ENCODE measurements at places on chromosomes 7 and 10.

- peak; percentile 81 for DNase-seq
Measured at GRCh38 chr10:117272195-117273076, 31.5 kb downstream of the SLC18A2 start.

DNA sequence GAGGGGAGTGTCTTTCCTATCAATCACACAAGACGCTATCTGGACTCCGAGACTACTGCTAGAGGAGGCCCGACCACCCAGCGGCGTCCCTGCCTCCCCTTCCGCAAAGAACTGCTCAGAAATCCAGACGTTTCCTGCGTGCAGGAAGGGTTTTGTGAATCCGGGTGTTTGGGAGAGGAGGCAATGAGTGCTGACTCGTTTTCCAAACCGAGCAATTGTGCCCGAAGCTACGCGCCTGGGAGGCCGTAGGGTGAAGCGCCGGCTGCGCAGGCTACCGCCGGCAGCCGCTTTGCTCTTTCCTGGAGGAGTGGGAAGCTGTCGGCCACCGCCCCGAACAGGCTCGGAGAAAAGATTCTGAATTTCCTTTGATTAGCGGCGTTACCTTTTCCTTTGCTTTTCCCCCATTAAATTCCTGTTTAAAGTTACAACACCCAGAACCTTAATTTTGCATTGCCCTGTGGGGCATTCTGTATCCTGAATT, 5.3 kb downstream of the VAX1 start:
- no peak for DNase-seq

GRCh38 chr7:133795068-133795665, 332.0 kb upstream of the LRGUK start:
- DNase-seq: no peak

DNA sequence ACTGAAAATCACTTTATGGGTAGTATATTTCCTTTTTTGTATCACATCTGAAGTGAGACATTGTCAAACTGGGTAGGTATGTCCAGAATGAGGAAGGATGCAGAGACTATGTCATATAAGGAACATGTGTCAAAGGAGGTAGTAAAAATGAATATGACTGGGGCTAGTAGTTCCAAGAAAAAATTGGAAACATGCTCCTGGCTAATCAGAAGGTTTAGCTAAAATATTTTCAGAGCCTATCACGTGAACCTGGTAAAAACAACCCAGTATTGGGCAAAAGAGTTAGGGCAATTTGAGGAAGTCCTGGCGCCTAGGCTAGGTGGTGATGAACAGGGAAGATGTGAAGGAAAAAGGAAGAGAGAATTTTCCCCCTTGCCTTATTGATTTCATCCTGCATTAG, 26.4 kb downstream of the ENTPD1 start:
- peak; percentile 17 for DNase-seq

DNA sequence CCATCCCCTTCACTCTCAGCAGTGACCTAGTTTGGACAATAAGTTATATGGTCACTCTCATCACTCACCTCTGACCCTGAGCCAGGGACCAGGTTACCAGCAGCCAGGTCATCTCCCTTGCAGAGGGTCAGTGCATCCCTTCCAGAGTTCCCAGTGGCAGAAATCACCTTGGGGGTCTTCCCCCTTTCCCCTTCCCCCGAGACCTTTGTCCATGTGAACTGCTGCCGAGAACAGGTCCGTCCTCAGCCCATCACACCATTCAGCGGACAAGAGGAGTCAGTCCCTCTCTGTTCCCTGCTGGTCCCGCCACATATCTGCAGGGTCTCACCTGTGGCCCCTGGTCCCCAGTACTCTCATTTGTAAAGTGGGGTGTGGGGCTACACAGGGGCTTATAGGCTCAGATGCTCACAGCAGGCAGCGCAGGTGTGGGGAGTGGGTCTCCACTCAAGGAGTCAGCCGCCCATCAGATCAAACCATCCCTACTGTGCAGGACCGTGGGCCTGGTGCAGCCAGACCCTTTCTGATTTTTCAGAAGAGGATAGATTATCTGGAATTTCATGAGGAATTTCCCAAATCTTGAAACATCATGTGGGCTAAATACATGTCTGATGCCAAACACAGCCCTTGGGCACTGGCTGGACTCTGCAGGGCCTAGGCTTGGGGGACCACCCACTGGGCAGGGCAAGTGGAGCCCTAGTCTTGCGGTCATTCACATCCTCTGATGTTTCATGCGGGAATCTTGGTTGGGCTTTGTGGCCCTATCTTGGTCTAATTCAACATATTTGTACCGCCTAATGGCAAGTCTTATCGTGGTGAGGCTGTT, 6.5 kb downstream of the DEPP1 start:
- DNase-seq: no peak
